ENCODE measurements at places on chromosomes 7 and 10.

DNA sequence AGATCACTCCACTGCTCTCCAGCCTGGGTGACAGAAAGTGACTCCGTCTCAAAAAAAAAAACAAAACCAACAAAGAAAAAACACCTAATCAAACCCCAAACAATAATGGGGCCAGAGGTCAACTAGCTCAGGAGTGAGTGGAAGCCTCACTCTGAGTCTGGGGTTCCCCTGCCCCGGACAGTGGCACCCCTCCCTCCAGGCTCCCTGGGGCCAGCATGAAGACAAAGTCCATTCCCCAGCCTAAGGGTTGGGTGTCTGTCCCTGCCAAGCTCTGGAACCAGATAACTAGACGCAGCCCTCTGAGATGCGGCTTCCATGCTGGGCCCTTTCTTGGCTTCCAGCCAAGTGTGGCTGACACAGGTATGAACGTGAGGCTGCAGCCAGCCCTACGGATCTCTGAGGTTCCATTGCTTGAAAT, 1.7 kb upstream of the FUOM start:
- DNase-seq, result no peak

DNA sequence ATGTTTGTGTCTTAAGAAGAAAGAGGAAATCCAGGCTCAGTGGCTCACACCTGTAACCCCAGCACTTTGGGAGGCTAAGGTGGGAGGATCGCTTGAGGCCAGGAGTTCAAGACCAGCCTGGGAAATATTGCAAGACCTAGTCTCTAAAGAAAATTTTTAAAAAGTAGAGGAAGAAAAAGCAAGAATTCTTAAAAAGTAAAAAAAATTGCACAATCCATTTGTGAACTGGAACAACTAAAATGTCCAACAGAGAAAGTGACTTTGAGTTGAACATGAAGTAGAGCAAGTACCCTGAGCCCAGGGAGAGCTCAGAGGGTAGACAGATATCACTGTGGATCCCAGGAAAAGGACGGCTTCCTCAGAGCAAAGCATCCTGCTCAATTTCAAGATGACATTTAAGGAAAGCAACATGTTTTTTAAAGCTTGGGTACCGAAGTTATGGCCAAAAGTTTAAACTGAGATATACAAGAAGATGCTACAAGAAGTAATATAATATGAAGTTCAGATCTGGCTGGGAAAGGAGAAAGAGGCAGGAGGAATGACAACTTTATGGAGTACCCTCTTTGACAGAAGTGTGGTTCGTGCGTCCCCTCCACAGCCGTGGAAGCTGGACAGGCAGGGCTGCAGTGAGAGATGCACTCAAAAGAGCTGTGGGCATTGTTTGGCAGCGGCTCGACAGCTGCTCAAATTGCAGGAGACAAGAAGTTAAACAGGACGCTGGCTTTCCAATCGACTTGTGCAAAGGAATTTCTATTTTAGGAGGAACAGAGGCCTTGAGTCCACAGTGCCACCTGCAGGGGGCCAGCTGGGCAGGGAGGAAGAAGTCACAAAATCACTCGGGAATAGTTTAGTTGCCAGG, 201.3 kb downstream of the JCAD start:
- DNase-seq, result no peak

- no peak for DNase-seq
Observed at GRCh38 chr7:142540371-142540770, 208.9 kb upstream of the PRSS1 start.

DNA sequence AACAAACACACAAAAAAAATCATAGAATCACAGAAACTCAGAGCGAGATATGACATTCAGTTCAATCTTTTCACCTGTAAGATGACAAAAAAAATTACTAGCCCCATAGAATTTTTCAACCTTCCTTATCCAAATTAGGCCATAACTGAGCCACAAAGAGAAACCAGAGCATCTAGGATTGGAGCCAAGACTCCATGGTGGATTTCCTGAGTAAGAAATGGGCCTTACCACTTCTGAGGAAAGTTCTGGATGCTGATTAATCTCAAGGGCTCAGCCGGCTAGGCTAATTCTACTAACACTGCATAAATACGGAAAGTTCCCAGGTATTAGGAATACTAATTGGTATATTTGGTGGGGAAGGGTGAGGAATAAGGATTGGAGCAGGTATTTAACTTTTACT, 16.8 kb downstream of the LIPM start:
- no peak for DNase-seq

DNA sequence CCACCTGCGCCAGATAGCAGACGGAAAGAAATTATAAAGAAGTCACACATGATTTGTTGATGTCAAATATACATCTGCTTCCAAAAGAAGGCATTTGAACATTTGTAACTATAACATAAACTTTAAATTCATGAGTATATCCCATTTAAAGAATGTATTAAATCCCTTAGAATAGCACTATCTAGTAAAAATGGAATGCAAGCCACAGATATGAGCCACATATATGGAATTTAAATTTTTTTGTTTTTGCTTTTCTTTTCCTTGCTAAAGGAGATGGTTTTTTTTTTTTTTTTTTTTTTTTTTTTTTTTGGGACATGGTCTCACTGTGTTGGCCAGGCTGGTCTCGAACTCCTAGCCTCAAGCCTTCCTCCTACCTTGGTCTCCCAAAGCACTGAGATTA, 730.8 kb downstream of the PHTF2 start:
- no peak for DNase-seq

DNA sequence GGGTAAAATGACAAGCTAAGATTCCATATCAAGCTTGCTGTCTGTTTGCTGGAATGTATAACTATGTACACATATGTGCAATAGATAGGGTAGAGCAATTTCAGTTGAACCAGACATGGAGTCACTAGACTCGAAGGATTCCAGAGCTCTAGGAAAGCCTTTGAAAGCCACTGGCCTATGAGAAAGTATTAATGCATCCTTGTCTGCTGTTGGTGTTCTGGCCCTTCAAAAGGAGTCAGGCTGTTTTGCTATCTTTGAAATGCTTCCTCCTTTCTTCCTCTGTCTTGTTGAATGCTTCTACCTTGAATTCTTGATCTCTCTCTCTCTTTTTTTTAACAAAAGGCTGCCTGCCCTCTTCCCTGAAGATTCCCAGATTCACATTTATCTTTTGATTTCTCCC, 20.8 kb upstream of the HGF start:
- DNase-seq, result no peak

DNA sequence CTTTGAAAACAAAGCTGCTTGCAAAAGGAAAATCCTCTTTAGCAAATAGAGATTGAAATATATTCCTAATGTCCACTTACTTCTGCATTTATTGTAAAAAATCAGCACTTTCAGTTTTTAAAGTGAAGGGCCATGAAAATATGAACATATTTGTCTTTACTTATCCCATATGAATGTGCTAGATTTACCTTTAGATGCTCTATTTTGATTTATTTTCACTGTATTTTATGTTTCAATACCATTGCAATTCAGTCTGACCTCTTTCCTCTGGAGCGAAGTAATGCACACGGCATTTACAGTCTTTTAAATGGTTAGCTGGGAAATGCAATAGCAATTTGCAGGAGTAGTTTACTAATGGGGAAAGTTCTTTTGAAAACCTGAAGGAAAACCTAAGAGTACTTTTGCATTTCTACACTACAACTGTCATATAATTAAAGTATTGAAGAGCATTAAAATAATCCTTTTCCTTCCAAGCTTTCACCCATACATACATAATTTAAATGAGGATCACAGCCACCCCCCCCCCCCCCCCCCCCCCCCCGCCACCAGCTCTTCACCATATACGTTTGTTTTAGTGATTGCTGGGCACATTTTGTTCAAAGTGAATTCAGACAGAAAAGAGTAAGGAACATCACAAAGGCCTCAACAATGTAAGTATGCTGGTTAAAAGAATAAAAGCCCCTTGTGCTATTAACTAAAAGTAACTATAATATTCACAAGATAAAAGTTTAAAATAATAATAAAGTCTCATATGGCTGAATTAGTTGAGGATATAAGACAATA, 3.5 kb downstream of the SKIDA1 start:
- DNase-seq, result no peak

DNA sequence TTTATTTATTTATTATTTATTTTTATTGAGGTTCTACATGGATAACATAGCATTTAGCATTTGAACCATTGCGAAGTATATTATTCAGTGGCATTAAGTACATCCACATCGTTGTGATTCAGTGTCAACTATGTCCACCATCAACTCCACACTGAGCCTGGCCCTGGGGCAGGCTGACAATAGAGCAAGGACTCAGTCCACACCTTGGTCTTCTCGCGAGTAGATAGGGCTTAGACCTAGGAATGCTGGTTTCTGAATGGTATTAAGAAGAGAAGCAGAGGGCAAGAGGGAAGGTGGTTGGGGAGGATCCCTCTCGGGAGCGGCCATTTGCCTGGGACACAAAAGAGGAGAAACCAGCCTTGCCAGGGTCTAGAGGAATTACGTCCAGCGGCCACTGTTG, 599.2 kb upstream of the MGMT start:
- no peak for DNase-seq

DNA sequence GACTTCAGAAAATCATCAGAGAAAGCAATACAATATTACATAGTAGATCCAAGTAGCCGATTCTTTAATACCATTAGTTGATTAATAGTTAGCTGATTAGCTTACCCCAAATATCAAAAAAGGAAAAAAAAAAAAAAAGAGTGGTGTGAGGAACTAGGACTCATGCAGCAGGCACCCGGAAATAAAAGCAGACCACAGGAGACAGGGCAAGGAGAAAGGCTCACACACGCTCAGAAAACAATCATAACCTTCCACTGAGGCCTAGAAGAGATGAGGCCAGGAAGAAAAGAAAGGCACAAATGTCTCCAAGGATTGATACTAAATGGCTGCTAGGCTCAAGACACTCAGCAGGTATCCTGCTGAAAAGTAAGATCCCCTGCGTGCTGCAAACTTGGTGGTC, 25.9 kb downstream of the TRDMT1 start:
- no peak for DNase-seq

DNA sequence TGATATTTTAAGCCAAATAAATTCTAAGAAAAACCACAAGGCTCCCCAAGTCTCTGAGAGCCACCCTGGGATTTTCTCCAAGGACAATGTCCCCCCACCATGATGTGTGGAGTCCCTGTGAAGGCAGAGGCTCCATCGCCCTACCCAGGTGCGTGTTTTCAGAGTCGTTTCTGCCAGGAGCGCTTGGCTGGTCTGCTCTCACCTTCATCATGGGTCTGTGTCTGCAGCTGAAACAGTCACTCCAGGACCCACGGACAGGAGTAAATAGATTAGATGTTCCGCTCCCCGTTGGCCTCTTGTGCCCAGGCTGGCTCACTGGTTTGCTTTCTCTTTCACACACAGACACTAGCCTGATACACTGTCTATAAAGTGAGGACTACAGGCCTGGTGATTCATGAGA, 217.5 kb downstream of the SFMBT2 start:
- peak; percentile 10 for DNase-seq

DNA sequence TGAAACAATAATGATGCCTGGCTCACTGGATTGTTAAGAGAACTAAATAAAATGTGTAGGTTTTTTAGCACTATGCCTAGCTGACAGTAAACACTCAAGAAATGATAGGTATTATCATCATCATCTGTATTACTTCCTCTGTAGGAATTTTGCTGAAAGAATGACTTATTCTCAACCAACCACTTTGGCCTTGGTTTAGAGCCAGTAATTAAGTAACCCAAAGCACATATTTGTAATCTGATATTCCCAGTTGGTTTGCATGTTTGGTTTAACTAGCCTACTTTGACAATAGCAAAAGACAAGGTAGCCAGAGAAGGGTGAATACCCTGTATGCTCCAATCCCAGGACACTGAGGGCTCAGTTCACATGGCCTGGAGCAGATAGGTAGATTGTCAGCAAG, 34.4 kb downstream of the BCAP29 start:
- DNase-seq, result no peak

GRCh38 chr10:131444862-131445461, 133.4 kb upstream of the TCERG1L start:
- DNase-seq, result no peak

DNA sequence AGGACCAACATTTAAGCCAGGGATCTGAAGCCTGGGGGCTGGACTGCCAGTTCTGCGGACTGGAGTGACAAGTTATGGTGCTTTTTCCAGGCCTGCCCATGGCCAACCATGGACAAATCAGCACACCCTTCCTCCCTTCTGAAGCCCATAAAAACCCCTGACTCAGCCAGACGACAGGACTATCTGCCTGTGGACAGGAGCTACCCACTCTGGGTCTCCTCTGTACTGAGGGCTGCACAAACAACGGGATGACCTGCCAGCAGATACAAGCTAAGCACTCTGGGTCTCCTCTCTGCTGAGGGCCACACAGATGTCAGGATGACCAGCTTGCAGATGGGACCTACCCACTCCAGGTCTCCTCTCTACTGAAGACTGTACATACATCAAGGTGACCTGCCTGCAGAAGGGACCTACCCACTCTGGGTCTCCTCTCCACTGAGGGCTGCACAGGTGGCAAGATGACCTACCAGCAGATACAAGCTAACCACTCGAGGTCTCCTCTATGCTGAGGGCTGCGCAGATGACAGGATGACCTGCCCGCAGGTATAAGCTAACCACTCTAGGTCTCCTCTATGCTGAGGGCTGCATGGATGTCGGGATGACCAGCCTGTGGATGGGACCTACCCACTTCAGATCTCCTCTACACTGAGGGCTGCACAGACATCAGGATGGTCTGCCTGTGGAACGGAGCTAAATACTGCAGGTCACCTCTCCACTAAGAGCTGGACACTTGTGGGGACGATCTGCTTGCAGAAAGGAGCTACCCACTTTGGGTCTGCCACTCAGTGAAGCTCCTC, 110.1 kb upstream of the GPR22 start:
- no peak for DNase-seq

- no peak for DNase-seq
Observed at GRCh38 chr10:89086801-89087521, 96.4 kb downstream of the FAS start.

- DNase-seq, result no peak
Observed at GRCh38 chr10:122344741-122345258, 29.7 kb upstream of the PLEKHA1 start.

GRCh38 chr10:60006062-60006461, 99.7 kb upstream of the CCDC6 start:
- DNase-seq, result no peak

- DNase-seq, result peak; percentile 6
Observed at GRCh38 chr7:32890010-32890792, 1.4 kb downstream of the KBTBD2 start.

GRCh38 chr10:119275085-119275484, 67.7 kb downstream of the GRK5 start:
- no peak for DNase-seq

DNA sequence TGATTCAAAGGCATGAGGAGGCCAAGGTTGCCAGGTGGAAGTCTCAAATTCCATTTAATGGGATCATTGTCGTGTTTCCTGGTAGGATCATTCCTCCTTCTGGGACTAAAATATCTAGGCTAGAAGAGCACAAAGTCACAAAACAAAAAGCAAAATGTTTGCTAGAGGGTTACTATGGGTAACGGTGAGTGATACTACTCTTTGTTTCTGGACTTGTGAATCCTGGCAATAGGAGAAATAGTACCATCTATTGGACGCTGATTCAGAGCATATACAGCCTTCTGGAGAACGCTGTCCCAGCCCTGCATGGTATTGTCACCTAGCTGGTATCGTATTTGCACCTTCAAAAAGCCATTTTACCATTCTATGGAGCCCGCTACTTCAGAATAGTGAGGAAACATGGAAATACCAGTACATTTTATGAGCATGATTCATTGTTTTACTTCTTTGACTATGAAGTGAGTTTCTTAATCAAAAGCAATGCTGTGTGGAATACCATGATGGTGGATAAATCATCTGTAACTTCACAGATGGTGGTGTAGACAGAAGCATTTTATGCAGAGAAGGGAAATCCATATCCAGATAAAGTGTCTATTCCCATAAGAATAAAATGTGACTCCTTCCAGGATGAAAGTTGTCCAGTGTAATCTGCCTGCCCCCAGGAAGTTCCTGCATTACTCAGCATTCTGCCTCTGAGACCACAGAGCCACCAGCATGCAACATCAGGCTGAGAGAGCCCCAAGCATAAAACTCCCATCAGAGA, 361.0 kb downstream of the ETV1 start:
- no peak for DNase-seq

Data from stimulated activated CD8-positive, alpha-beta memory T cell treated with anti-CD3 and anti-CD28 coated beads, Interleukin-4, amount 100 ng/mL, for 24 hours (primary cell).